Activated T-cell treated with anti-CD3 and anti-CD28 coated beads, Interleukin-2, amount 50 U/mL, for 48 hours (primary cell): ENCODE measurements at places on chromosomes 6 and 20.

GRCh38 chr6:122839472-122839871 lies 50.4 kb downstream of the SMPDL3A start:
- DNase-seq = peak; percentile 59

- no peak for DNase-seq
Observed at GRCh38 chr6:79984261-79984660, 20.2 kb upstream of the TTK start.

GRCh38 chr6:42702200-42702599 lies 20.2 kb downstream of the PRPH2 start:
- no peak for DNase-seq

- DNase-seq = no peak
Observed at GRCh38 chr6:35602133-35602946, 86.4 kb downstream of the FKBP5 start.

- DNase-seq = no peak
Observed at GRCh38 chr20:19725814-19726525, 32.1 kb upstream of the RIN2 start.

DNA sequence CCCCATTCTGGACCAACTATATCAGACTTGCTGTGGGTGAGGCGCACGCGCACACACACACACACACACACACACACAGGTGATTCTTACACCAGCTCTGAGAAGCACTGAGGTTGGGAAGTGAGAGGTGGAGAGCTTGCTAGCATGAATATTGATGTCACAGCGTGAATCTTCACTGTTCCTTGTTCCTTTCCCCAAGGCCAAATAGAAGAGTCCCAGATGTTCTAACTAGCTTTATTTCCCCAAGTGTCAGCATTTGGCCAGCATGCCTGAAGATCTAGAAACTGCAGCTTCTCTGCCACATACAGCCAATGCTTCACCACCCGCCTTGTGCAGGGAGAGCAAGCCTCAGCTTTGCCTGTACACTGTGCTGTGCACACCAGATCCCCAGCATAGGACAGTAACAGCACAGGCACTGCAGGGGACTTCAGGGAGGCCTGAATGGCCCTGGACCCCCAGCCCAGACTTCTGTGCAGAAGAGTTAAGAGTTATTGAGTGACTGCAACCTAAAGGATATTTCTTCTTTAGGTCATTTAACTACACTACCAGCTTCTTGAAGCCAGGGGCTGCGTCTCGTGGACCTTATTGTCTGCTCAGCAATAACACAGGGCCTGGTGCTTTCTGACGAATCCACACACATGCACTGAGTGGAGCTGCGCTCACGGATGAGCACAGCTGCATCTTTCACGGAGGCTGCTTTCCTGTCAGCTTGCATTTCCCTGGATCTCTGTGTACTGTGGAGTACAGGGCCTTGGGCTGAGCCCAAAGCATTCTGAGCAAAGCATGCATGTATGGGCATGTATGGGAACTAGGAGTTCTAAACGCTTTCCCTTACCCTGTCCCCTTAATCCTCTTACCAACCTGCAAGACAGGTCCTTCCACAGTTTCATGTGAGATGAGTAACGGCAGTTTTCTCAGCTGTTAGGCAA lies 13.9 kb upstream of the CD93 start:
- DNase-seq = no peak

GRCh38 chr20:56808732-56809131 lies 179.6 kb downstream of the TFAP2C start:
- no peak for DNase-seq

DNA sequence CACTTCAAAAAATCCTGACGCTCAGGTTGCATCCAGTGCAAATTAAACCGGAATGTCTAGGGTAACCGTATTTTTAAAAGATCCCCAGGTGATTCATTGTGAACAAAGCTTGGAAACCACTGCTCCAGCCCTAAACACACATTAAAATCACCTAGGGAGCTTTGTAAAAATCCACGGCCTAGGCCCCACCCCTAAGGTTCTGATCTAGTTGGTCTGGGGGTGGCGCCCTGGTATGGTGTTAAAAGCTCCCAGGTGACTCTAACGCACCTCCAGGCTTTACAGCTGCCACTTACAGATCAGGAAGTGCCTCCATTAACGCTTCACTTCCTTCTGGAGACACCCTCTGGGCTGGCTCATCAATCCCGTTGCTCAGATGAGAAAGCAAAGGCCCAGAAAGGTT lies 92.2 kb downstream of the GRM4 start:
- no peak for DNase-seq
